ENCODE measurements at places on chromosomes 6 and 20.

DNA sequence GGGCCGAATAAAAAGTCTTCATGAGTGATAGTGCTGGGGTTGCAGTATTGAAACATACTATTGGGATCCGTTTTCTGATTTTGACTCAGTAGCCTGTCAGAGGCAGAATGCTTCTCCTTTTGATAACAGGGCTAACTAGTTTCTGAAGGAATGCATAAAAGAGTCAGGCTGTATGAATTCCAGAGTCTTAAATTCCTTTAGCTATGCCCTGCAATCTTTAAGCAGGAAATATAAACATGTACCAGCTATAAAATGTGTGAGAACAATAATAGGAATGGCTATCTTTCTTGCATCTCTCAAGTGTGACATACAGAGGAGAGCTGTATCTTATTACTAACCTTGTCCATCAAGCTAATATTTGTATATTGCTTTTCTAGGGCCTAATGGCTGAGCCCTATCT is 917.1 kb downstream of the KIF16B start:
- no peak for DNase-seq

- DNase-seq, result peak; percentile 7
These were observed 698 bp downstream of the FAM210B start for GRCh38 chr20:56359212-56360132.

GRCh38 chr6:12613811-12614210 is 102.8 kb upstream of the PHACTR1 start:
- no peak for DNase-seq

- no peak for DNase-seq
These were observed 185.6 kb downstream of the OR2B2 start for GRCh38 chr6:27726619-27727023.

DNA sequence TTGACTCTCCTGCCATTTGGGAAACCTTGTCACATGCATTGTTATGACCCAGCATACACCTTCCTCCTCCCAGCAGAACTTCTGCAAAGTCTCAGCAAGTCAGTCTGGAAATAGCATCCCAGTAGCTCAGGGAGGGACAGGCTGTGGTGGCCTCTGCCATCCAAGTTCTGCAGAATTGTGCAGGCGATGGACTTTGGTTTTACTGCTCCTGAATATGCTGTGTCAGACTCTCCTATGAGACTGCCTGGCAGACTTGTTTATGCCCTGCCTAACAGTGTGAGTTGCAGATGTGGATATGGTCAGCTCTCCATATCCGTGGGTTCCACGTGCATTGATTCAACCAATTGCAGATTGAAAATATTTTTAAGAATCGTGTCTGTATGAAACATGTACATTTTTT is 52.8 kb downstream of the SNRNP48 start:
- DNase-seq, result no peak
